ENCODE measurements at places on chromosomes 11 and 22. TPM values are rescaled to one million over a fixed set of nuclear protein-coding genes. Genes with fewer than 3 reads are reported as not detected.

Gene CBX7
- 16.0 TPM for total RNA-seq

Gene PGA5
- total RNA-seq, result not detected

Gene TENM4
- not detected for total RNA-seq

Gene OR52I2
- not detected for total RNA-seq

Gene C11orf65
- 1.7 TPM for total RNA-seq

Gene TEX54
- total RNA-seq, result not detected

Gene RFPL2
- not detected for total RNA-seq

GRCh38 chr11:103903621-103904323, 132.7 kb upstream of the DDI1 start:
- DNase-seq, result no peak
- H3K36me3 ChIP-seq, result no peaks in the 10 kb centered on the region
- no peaks in the 10 kb centered on the region for H3K4me1 ChIP-seq
- H3K27me3 ChIP-seq, result no peaks in the 10 kb centered on the region
- no peak overlapping the region for H3K4me3 ChIP-seq

DNA sequence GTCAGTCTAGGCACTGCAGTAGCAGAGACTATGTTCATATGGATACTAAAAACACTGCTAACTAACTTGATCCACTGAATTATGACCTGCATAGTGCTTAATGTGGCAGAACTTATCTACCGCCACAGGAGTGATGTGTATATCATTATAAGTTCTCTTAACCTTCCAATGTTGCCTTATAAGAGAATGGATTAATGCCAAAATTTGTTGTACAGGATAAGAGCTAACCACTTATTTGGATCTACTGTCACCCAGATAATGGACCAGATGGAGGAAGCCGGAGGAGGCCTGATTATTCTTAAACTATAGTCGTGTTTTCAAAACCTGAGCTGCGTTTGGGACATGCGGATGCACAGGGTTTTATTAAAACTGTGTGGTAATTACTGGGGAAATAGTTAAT, 1.9 kb upstream of the OR51B4 start:
- no peaks in the 10 kb centered on the region for H3K4me1 ChIP-seq
- H3K4me3 ChIP-seq, result no peak overlapping the region
- H3K27me3 ChIP-seq, result no peaks in the 10 kb centered on the region
- H3K36me3 ChIP-seq, result no peaks in the 10 kb centered on the region
- H3K27ac ChIP-seq, result no peak overlapping the region

GRCh38 chr11:82303671-82304070, 430.0 kb downstream of the FAM181B start:
- H3K27me3 ChIP-seq, result no peaks in the 10 kb centered on the region
- no peak for DNase-seq

DNA sequence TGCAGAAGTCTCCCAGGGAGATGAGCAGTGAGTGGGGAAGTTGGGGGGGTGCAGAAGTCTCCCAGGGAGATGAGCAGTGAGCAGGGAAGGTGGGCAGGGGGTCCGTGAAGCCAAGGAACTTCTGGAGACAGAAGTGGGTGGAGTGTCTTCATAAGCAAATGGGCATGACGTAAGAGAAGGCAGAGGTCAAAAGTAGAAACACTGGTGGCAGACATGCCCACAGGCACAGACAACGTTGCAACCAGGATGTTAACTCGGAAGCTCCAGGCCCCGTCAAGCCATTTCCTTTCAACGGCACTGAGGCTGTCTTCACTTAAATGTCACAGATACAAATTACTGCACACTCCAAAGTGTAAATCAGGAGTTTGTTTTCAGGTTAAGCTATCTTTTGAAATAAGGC, 186.1 kb downstream of the SHANK2 start:
- no peaks in the 10 kb centered on the region for H3K4me1 ChIP-seq
- no peak overlapping the region for H3K27ac ChIP-seq
- DNase-seq, result no peak
- H3K36me3 ChIP-seq, result no peaks in the 10 kb centered on the region
- H3K4me3 ChIP-seq, result no peak overlapping the region
- H3K27me3 ChIP-seq, result peaks cover 2% of the 10 kb centered on the region

- peaks cover 5% of the 10 kb centered on the region for H3K4me1 ChIP-seq
- no peak for DNase-seq
- H3K27ac ChIP-seq, result no peak overlapping the region
- H3K36me3 ChIP-seq, result peaks cover 42% of the 10 kb centered on the region
- H3K27me3 ChIP-seq, result no peaks in the 10 kb centered on the region
Observed at GRCh38 chr22:43988960-43989359, 33.7 kb downstream of the SAMM50 start.

DNA sequence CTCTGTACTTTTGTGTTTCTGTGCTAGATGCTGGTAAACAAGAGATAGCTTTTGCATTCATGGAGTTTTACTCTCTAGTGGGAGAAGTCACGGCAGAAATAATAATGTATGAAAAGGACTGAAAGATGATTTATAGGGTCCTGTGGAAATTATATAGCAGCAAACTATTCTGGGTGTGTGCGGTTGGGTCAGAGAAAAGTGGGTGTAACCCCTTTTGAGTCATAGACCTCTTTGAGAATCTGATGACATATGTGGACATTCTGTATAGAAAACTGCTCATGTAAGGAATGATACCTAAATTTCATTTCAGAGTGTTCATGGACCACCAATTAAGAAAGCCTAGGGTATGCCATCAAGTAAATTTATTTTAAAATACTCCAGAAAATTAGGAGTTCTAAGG, 54.4 kb downstream of the TMEM135 start:
- no peaks in the 10 kb centered on the region for H3K27me3 ChIP-seq
- no peak overlapping the region for H3K27ac ChIP-seq
- H3K36me3 ChIP-seq, result peaks cover 41% of the 10 kb centered on the region
- DNase-seq, result no peak
- H3K4me3 ChIP-seq, result no peak overlapping the region

DNA sequence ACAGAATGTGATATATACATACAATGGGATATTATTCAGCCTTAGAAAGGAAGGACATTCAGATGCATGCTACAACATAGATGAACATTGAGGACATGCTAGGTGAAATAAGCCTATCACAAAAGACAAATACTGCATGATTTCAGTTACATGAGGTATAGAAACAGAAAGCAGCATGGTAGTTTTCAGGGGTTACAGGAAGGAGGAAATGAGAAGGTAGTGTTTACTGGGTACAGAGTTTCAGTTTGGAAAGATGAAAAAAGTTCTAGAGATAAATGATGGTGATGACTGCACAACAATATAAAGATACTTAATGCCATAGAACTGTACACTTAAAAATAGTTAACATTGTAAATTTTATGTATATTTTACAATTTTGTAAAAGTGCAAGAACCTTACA, 266.7 kb upstream of the C11orf87 start:
- H3K36me3 ChIP-seq, result peaks cover 2% of the 10 kb centered on the region
- DNase-seq, result no peak
- H3K4me3 ChIP-seq, result no peak overlapping the region
- H3K27ac ChIP-seq, result no peak overlapping the region

- H3K27me3 ChIP-seq, result no peaks in the 10 kb centered on the region
- H3K36me3 ChIP-seq, result peaks cover 2% of the 10 kb centered on the region
- H3K4me1 ChIP-seq, result peaks cover 28% of the 10 kb centered on the region
- peak; percentile 67 for DNase-seq
Observed at GRCh38 chr11:74397501-74398243, 561 bp downstream of the PGM2L1 start.

GRCh38 chr22:49586873-49587272, 240.8 kb downstream of the BRD1 start:
- peaks cover 8% of the 10 kb centered on the region for H3K36me3 ChIP-seq
- no peaks in the 10 kb centered on the region for H3K4me1 ChIP-seq

- peaks cover 44% of the 10 kb centered on the region for H3K36me3 ChIP-seq
- no peak for DNase-seq
- no peak overlapping the region for H3K27ac ChIP-seq
- H3K27me3 ChIP-seq, result no peaks in the 10 kb centered on the region
- H3K4me1 ChIP-seq, result peaks cover 1% of the 10 kb centered on the region
- H3K4me3 ChIP-seq, result no peak overlapping the region
Observed at GRCh38 chr22:50571264-50572175, 6.7 kb downstream of the CPT1B start.

DNA sequence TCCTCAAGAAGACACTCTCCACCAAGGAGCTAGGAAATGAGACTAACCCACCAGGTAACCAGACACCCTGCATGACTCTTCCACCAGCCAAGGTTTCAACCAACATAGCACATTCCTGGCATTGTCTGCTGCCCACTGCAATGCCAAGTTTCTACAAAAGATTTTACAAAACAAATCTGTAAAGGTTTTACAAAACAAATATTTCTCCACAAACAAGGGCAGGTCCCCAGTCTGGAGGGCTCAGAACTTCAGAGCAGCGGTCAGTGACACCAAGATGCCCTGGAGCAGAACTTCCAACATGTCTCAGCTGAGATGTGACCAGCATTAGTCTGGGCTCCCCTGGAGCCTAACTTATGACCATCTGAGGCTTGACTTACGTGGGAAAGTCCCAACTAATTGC, 14.0 kb downstream of the GALNT18 start:
- H3K4me1 ChIP-seq, result peaks cover 2% of the 10 kb centered on the region
- no peaks in the 10 kb centered on the region for H3K36me3 ChIP-seq
- no peak overlapping the region for H3K4me3 ChIP-seq
- peaks cover 15% of the 10 kb centered on the region for H3K27me3 ChIP-seq
- H3K27ac ChIP-seq, result no peak overlapping the region

DNA sequence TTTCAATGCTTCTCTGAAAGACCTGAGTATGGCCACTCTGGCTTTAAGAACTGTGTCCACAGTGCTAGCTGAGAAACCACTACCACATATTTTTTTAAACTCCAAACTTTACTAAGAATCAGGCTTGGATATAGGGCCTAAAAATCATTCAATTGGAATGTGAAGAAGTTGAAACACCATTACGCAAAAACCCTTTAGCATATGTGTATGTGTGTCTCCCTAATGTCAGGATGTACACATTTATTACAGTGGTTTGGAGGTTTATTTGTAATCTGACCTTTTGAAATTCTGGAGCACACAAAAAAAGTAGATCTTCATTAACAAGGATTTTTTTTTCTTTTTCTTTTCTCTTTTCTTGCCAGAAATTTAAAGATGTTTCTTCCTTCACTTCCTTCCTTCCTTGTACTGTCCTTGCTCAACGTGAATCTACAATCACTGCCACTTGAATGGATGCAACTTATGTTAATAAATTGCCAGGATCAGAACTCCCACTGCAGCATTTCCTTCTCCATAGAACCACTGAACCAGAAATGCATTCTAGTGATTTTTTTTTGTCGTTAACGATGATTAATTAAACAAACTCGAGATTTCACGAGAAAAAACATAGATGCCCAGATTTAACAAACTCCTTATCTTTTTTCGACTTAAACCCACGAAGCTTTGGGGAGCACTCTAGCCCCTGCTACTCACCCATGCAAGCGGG, 3.1 kb upstream of the ADM start:
- H3K27me3 ChIP-seq, result peaks cover 74% of the 10 kb centered on the region
- H3K4me3 ChIP-seq, result peak overlapping the region; percentile 89
- peaks cover 2% of the 10 kb centered on the region for H3K36me3 ChIP-seq
- peaks cover 48% of the 10 kb centered on the region for H3K4me1 ChIP-seq
- no peak for DNase-seq

Data from activated CD4-positive, alpha-beta T cell treated with anti-CD3 and anti-CD28 coated beads, Interleukin-2, amount 10 ng/mL, durations not matched to agents 7 days and 5 days (primary cell).